B cell (primary cell): ENCODE measurements at places on chromosomes 2 and 18.

DNA sequence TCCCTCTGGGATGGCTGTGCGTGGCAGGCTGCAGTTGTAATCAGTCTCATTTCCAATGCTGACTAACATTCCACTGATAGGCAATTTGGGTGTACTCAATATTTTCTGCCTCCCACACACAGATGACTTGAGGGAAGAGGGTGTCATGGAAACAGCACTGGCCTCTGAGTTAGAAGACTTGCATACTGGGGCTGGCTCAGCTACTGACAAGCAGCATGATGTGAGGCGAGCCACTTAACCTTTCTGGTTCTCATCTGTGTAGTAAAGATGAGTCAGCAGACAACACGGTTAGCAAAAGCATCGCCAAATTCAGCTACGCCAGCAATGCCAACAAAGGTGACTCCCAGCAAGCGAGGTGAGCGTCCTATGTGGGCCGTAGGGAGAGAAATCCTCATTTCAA, 73.5 kb downstream of the COLEC12 start:
- no peak for DNase-seq

- DNase-seq, result no peak
Observed at GRCh38 chr2:124708661-124709060, 683.6 kb downstream of the CNTNAP5 start.

GRCh38 chr2:221444106-221444505, 128.0 kb downstream of the EPHA4 start:
- no peak for DNase-seq

GRCh38 chr2:71800106-71800809, 346.9 kb downstream of the DYSF start:
- DNase-seq, result no peak

GRCh38 chr18:1053331-1054315, 149.0 kb downstream of the ADCYAP1 start:
- no peak for DNase-seq

DNA sequence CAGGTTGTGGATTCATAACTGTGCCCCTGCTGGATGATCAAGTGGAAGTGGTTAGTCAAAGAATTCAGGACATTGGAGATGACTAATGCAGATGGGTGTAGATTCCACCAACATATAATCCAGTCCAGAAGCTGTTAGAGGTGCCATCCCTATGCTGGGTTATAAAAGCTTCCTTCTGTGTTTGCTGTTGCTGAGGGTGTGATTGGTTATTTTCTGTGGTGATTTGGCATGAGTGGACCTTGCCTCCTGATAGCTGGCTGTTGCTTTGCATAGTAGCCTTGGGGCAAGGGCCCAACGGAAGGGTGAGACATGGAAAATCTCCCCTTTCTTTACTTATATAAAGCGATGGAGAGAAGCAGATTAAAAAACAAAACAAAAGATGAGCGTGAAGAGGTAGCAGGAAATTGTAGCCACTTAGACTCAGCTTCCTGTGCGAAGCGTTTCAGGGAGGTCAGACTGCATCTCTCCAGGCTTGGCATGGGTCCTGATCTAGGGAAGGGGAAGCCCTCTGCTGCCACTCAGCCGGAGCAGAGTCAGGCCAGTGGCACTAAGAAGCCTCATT, 190.4 kb downstream of the FMNL2 start:
- no peak for DNase-seq

DNA sequence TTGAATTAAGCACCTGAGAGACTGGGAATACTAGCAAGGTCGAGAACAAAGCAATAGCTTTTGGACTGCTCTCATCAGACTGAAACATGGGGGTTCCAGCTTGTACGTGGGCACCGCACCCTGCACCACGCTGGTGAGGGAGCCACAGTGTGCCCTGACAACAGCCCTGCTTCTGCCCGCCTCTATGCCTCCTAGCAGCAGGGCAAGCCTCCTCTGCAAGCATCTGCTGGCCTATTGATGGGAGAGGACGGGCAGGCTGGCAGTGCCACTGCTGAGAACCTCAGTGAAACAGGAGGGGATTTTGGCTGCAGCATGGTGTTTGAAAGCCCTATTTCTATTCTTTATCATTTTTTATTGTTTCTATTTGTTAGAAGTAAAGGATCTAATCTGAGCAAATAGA, 146.1 kb upstream of the OTOS start:
- no peak for DNase-seq

DNA sequence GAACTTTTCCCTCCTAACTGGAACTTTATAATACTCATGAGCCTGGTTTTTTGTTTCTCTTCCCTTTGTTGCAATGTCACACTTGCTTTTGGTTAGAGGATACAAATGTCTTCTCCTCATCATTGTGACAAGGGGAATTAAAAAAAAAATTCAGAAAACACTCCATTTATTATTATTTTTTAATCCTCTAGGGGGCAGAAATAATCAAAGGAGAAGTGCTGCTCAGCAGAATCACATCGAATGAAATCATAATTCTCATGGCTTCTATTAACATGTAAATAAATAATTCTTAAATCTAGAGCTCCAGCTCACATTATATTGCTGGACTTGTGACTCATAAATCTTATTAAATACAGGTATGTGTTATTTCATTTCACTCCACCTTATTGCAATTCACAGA, 273.8 kb downstream of the TRIB2 start:
- no peak for DNase-seq

DNA sequence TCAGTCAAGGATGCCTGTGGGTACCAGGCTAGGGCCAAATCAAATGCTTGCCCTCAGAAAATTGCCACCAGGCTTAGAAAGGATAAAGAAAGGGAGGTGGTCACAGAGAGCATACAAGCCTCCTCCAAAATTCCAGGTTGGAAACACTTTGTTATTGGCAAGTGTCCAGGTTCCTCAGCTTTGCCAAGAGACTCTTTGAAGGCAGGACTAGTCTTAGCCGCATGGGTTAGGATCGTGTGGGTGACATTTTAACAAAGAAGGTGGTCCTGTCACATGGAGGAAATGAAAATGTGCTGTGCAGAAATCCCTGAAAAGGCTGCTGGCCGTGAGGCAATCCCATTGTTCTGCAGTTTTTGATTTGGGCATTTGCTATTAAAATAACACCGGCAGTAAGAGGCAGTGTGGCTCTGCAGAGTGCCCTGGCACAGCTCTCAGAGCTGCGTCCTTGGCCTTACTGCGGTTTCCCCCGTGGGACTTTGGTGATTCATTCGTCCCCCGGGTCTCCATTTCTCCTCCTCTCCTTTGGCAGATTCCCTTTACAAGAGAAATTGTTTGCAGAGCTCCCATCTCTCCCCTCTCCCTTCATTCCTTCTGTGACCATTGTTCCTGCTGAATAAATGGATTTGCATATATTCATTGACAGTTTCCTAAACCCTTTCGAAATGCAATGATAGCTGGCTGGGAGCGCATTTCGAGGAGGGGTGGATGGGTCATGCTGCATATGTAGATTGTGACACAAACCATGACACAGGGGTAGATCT, 187.3 kb downstream of the VAPA start:
- DNase-seq, result no peak

DNA sequence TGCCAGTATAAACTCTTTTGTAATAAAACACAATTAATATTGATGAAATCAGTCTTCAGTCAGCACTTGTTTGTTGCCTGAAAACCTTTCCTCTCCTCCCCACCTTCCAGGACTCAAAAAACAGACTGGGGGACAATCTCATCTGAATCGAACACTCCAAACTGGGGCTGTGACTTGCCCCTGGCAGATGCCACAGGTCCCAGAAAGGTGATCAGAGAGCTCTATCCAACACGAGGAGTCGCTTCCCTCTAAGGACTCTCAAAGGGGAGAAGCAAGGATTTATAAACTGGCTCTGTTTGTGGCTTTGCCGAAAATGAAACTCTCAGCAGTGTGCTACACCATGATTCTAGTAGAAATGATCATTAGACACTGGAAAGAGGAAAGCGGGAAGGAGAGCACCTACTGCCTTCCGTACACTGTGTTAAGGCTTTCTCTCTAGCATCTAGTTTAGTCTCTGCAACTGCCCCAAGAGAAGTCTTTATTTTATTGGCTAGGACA, 199.2 kb downstream of the TGIF1 start:
- no peak for DNase-seq

DNA sequence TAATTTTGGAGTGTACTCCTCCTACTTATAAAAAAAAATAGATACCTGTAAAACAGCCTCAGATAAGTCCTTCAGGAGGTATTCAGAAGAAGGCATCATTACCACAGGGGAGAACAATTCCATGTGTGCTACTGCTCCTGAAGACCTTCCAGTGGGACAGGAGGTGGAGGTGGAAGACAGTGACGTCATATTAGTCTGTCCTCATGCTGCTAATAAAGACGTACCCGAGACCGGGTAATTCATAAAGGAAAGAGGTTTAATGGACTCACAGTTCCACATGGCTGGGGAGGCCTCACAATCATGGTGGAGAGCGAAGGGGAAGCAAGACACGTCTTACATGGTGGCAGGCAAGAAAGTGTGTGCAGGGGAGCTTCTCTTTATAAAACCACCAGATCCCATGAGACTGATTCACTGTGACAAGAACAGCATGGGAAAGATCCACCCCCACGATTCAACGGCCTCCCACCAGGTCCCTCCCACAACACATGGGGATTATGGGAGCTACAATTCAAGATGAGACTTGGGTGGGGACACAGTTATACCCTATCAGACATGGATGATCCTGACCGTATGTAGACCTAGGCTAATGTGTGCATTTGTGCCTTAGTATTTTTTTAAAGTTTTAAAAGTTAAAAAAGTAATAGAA, 98.4 kb downstream of the NDUFA10 start:
- no peak for DNase-seq

- DNase-seq, result peak; percentile 51
Observed at GRCh38 chr2:134669731-134670669, 48.8 kb downstream of the TMEM163 start.

DNA sequence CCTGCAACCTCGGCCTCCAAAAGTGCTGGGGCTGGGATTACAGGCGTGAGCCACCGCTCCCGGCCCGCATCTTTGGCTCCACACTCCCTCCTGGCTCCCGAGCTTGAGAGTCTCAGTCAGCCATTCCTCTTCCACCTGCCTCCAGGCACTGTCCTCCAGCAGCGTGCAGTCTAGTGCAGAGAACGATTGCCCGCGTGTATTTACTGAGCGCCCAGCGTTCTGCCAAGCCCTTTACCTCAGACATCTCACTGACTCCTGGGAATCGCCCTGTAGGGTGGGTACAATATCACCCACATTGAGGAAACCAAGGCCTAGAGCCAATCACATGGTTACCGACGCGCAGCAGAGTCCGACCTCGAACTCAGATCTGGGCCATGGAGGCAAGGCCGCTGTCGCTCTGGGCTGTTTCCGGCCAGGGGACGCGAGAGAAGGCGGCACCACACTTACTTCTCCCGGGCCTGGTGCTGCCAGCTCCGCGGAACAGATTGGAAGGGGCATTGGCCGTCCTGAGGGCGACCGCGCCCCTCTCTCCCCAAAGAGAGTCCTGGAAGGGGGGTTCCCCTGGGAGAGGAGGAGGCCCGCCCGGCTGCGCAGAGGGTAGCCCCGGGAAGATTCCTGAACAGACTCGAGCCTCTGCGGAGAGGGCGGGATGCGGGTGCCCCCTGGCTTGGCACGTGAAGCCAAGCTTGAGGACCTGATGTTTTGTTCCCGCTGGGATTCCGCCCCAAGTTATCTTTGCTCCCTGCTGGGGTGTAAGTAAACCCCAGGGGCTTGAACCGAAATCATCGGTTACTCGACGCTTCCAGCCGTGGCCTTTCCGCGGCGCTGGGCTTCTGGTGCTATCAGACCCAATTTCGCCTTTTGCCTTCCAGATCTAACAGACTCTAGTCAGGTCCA, 5.2 kb upstream of the DLX2 start:
- DNase-seq, result peak; percentile 33

DNA sequence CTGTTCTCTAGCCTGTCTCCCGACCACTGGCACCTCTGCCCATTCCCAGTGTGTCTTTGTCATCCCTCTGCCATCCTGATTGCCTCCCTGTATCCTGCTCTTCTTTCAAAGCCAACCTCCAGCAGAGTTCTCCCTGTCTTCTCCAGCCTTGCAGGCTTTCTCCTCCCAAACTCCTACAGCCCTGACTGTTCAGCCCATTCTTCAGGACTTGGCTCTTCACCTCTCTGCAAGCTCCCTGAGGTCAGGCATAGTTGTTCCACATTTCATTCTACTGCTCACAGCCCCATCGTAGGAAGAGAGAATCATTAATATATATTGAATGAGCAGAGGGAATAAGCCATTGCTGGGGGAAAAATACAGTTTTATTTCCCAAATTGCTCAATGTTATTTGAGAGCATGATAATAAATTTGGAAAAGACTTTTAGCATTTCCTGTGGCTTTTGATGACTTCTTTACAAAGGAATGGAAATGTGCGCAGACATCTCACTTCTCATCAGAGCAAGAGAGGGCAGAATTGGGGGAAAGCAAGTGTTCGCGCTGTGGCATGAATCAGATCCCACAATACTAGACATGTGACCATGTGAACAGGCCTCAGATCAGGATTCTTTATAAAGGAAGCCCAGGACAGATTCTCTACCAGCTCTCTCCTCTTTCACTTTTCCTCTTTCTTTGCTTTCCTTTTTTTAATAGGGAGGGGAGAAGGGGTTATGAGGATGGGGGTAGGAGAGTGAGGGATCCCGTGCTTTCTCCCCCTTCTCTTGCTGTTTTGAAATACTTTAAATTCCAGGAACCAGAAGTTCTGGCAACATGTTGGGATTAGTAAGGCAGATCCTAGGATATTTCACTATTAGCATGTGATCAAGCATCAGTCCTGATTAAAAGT, 37.4 kb downstream of the EPAS1 start:
- no peak for DNase-seq

- DNase-seq, result peak; percentile 16
Observed at GRCh38 chr2:224984637-224985036, 57.6 kb downstream of the DOCK10 start.

- no peak for DNase-seq
Observed at GRCh38 chr2:10647886-10648605, 41.7 kb downstream of the NOL10 start.

DNA sequence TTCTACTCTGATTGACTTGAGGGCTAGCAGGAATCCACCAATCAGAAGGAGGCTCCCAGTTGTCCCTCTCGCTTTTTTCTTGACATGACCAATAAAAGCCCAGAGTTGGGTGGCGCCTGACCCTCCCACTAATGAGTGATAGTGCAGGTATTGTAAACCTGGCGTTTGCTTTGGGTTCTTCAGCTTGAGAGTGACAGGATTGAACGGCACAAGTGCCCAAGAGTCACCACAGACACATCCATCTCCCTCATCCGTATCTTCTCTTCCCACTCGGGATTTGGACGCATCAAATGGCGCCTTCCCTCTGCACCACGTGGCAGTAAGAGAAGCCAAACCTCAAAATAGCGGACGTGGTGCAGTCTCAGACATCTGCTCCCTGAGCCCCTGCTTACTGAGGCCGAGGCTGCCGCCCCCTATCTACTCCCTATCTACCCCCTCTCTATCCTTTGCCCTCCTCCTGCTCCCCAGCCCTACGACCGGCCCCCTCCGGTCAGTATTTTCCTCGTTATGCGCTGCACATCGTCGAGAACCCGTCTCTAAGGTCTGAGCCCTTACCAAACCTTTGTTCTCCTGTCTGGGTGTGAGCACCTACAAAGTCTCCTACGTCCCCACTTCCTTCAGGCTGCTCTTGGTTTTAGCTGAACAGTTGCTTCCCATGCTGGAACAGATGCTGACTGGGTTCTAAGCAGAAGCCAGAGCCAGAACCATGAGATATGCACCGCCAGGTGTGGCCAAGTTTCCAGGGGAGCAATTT, 881 bp upstream of the FAM161A start:
- peak; percentile 96 for DNase-seq

- DNase-seq, result no peak
Observed at GRCh38 chr2:120662046-120662445, 73.6 kb upstream of the GLI2 start.

GRCh38 chr18:11809895-11810294, 41.3 kb upstream of the CHMP1B start:
- DNase-seq, result no peak
